Upper lobe of right lung (tissue), 1 donor: ENCODE measurements at places on chromosomes 12 and 14. TPM values are rescaled to one million over a fixed set of nuclear protein-coding genes. Genes with fewer than 3 reads are reported as not detected.
A peak's percentile ranks its signal among the peaks of the same experiment; 100 is the strongest.

DNA sequence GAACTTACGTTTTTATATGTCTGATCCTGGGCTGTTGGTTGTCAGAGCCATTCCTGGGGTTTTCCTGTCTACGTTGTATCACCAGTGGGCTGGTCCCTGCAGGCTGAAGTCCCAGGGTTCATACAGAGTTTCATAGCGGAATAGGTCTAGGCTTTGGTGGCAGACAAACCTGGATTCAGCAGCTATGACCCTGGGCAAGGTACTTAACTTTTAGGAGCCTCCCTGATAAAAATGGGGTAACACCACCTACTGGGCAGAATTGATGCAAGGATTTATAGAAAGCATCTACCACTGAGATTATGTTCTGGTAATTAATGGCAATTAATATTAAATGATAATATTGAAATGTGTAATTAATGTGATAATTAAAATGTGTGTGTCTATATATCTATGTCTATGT lies 141.2 kb downstream of the SYNE2 start:
- H3K36me3 ChIP-seq, result peaks cover 25% of the 10 kb centered on the region
- no peak for DNase-seq
- H3K27me3 ChIP-seq, result no peaks in the 10 kb centered on the region
- H3K27ac ChIP-seq, result no peak overlapping the region
- H3K4me3 ChIP-seq, result no peak overlapping the region
- no peaks in the 10 kb centered on the region for H3K4me1 ChIP-seq

The LYZ gene
- total RNA-seq, result 1,056 TPM

DNA sequence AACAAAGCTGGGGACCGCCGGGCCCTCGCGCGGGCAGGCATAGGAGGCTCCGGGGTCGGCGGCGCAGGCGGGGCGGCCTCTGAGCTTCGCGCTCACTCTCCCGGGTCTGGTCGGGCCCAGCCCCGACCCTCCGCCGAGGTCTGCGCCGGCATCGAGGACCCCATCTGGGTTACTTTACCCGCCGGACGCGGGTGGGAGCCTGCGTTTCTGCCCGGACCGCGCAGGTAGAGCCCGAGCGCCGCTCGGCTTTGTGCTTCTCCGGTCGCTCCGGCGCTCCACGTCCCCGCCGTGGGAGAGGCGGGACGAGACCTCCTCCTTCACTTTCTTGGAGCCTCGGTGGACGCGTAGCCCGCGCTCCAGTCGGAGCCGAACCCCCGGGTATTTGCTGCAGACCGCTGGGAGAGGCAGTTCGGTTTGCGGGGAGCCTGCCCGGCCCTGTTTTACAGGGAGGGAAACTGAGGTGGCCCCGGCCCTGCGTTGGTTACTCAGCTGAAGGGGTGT lies 63.2 kb downstream of the FBXL14 start:
- H3K4me3 ChIP-seq, result peak overlapping the region; percentile 42
- no peaks in the 10 kb centered on the region for H3K36me3 ChIP-seq
- H3K27me3 ChIP-seq, result peaks cover 27% of the 10 kb centered on the region
- no peak overlapping the region for H3K27ac ChIP-seq
- H3K4me1 ChIP-seq, result peaks cover 4% of the 10 kb centered on the region
- DNase-seq, result peak; percentile 66

The OTOGL gene
- total RNA-seq, result 0.09 TPM

- no peaks in the 10 kb centered on the region for H3K4me1 ChIP-seq
- DNase-seq, result no peak
- H3K36me3 ChIP-seq, result no peaks in the 10 kb centered on the region
- H3K4me3 ChIP-seq, result no peak overlapping the region
- no peak overlapping the region for H3K27ac ChIP-seq
- H3K27me3 ChIP-seq, result no peaks in the 10 kb centered on the region
Observed at GRCh38 chr12:103028881-103029639, 71.6 kb downstream of the ASCL1 start.

The M6PR gene
- total RNA-seq, result 176 TPM

DNA sequence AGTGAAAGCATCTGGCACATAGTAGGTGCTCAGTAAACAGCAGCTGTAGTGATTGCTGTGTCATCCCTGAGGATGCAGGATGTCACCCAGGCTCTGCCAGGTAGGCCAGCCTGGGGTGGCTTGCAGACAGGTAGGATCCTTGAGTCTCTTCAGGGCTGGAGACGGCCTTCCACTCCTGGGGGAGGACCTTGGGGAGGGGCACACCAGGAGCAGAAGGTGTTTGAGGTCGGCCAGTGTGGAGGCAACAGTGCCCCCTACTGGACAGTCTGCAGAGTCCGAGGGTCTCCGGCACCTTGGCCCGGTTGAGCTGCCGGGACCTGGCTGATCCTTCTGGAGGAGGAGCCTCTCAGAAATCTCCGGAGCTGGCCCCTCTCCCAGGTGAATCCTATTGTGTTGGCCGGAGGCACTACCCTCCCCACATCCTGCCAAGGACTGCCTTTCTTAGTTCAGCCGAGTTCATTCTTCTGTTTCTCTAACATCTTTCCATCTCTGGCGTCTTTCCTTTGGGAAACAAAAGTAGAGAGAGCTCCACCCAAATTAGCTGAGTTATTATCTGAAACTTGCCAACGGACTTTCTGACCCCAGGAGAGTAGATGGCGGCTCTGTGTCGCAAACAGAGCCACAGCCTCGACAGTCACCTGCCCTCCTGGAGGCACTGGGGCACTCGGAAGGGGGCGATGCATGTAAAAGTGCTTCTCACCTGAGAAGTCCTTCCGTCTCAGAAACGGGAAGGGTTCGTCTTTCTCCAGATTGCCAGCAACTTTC lies 41.8 kb upstream of the CLMN start:
- no peak overlapping the region for H3K27ac ChIP-seq
- H3K4me1 ChIP-seq, result peaks cover 5% of the 10 kb centered on the region
- no peaks in the 10 kb centered on the region for H3K36me3 ChIP-seq

DNA sequence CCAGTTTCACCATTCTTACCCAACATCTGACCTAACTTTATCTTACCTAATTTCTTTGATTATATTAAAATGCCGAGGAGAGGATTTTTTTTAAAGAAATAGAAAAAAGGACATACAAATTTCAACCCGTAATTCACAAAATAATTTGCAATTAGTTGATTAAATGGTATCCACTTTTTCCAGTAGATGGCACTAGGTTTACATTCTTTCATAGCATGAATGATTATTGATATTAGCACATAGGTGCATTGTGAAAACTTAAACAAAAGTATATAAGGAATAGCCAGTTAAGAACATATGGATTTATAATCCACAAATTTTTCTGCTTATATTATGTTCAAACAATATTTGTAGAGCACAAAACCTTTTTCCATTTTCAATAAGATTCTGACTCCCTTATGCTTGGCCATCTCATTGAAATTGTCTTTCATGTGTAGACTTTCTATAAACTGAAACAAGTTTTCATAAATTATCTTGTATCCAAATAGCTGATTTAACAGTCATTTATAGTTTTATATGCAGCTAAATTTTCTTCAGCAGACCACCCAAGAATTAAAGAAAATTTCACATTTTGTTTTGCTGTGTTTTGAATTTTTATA lies 35.3 kb downstream of the MSRB3 start:
- H3K4me1 ChIP-seq, result no peaks in the 10 kb centered on the region
- no peaks in the 10 kb centered on the region for H3K36me3 ChIP-seq
- DNase-seq, result no peak

- H3K27me3 ChIP-seq, result peaks cover 11% of the 10 kb centered on the region
- no peaks in the 10 kb centered on the region for H3K4me1 ChIP-seq
- DNase-seq, result peak; percentile 56
- H3K4me3 ChIP-seq, result no peak overlapping the region
- no peaks in the 10 kb centered on the region for H3K36me3 ChIP-seq
- H3K27ac ChIP-seq, result no peak overlapping the region
Observed at GRCh38 chr14:94681300-94682060, 69.3 kb downstream of the SERPINA3 start.

- no peak overlapping the region for H3K27ac ChIP-seq
- H3K4me3 ChIP-seq, result no peak overlapping the region
- DNase-seq, result no peak
- H3K36me3 ChIP-seq, result no peaks in the 10 kb centered on the region
Observed at GRCh38 chr12:129298921-129299320, 445.6 kb downstream of the GLT1D1 start.

DNA sequence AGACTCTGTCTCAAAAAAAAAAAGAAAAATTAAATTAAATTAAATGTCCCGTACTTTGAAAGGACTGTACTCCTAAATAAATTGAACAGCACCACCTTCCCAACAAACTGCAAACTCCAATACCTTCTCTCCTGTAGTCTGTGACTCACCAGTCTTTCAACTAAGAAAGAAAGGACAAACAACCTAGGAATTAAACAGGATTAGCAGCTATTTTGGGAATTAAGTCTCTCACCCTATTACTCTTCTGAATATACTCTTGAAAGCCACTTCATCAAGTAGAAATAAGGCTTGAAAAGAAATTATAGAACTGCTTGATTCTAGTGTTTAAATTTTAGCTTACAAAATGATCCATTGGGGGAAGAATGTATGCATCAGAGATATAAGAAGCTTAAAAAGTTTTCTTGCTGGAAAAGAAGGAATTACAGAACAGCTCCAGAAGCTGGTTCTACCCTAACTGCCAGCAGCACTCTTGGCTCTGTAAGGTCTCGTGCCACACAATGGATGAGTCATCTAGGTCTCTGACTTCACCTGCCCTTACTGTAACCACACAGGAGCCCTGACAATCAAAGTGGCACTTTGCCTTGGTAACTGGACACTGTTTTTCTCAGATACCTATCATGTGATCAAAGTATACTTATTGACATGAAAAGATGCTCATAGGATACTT lies 57.0 kb upstream of the CERS5 start:
- no peak overlapping the region for H3K27ac ChIP-seq
- no peaks in the 10 kb centered on the region for H3K36me3 ChIP-seq
- no peaks in the 10 kb centered on the region for H3K27me3 ChIP-seq
- no peak overlapping the region for H3K4me3 ChIP-seq
- no peak for DNase-seq

GRCh38 chr12:57315681-57316080 lies 64.7 kb upstream of the STAC3 start:
- H3K27me3 ChIP-seq, result no peaks in the 10 kb centered on the region
- H3K36me3 ChIP-seq, result no peaks in the 10 kb centered on the region
- no peak overlapping the region for H3K27ac ChIP-seq
- no peak for DNase-seq
- no peaks in the 10 kb centered on the region for H3K4me1 ChIP-seq

DNA sequence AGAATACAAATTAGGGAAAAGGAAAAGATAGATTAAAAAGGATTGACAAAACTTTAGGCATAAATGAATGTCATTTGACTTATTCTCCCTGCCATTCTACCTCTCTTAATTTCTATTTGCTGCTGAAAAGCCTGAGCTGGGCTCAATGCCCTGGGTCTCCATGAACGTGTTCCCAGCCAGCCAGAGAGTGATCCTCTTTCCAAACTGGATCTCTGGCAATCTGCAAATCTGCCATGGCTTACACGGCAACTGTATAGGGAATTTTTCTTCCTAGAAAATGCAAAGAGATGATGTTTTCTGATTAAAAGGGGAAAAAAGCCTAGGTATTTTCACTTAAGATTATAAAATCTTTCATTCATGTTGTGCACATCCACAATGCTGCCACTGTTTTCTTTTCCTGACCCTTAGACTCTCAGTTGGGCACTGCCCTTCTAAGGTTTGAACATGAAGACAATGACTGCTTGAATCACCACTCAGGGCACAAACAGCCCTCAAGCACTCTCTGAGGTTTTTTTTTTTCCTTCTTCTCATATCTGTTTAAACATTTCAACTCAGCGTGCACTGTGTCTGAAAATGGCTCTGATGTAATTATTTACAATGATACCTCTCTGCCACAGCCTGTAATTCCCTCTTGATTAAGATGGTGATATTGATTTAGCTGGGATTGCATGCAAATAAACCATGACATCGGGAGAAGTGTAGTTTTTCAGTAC lies 60.3 kb downstream of the DACT1 start:
- H3K27me3 ChIP-seq, result no peaks in the 10 kb centered on the region
- no peak overlapping the region for H3K27ac ChIP-seq
- H3K4me3 ChIP-seq, result no peak overlapping the region
- H3K4me1 ChIP-seq, result peaks cover 5% of the 10 kb centered on the region
- no peaks in the 10 kb centered on the region for H3K36me3 ChIP-seq

- peak overlapping the region; percentile 54 for H3K4me3 ChIP-seq
- H3K4me1 ChIP-seq, result peaks cover 15% of the 10 kb centered on the region
Observed at GRCh38 chr12:44875417-44875953, 630 bp downstream of the NELL2 start.

GRCh38 chr12:57385586-57385985 lies 45.3 kb downstream of the R3HDM2 start:
- no peak for DNase-seq
- H3K27ac ChIP-seq, result no peak overlapping the region
- H3K4me1 ChIP-seq, result no peaks in the 10 kb centered on the region
- H3K36me3 ChIP-seq, result peaks cover 6% of the 10 kb centered on the region
- no peak overlapping the region for H3K4me3 ChIP-seq

The GPR132 gene
- 6.7 TPM for total RNA-seq

DNA sequence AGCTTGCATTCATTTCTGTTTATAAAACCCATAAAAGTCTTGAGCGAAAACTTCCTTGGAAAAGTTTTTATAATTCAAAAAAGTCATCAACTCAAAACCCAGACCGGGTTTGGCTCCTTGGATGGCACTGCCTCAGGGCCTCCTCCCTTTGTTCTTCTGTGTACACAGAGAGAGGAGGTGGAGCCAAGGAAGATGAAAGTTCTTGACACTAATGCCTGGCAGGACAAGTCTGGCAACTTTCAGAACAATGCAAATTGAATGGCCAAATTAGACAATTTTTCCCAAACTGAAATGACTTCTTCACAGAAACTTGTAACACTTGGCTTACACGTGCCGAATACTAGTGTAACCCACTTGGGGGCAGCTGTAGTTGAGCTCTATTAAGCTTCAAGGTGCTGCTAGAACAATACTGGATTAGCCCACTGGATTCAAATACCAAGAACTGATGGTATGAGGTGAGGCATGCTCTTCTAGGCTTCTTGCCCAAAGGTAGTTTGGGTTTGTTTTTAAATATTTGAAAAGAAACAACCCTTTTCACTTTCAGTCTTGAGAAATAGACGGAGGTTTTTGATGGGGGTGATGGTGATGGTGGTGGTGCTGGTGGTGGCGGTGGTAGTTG lies 86.6 kb upstream of the FRMD6 start:
- no peak overlapping the region for H3K4me3 ChIP-seq
- H3K27me3 ChIP-seq, result no peaks in the 10 kb centered on the region
- DNase-seq, result no peak

- no peak for DNase-seq
- peaks cover 34% of the 10 kb centered on the region for H3K4me1 ChIP-seq
- peak overlapping the region; percentile 100 for H3K27ac ChIP-seq
- H3K27me3 ChIP-seq, result no peaks in the 10 kb centered on the region
- peak overlapping the region; percentile 80 for H3K4me3 ChIP-seq
Observed at GRCh38 chr12:48197549-48197970, 5.5 kb downstream of the OR10AD1 start.

The TEAD4 gene
- 42.5 TPM for total RNA-seq

DNA sequence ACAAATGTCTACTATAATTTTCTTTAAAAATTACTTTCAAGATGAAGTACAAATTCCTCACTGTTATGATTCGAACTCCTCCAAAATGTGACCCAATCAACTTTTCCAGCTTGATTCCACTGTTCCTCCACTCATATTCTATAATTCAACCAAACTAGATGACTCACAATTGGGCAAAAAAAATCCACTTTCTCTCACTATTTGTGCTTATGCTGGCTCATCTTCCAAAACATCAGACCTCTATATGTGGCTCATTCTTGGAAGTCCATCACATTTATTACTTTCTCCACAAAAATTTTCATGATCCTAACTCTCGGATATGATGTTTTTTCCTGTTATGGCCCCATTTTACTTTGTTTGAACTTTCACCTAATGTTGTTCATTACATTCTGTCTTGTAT lies 26.9 kb upstream of the RXYLT1 start:
- no peaks in the 10 kb centered on the region for H3K4me1 ChIP-seq
- no peak for DNase-seq
- H3K36me3 ChIP-seq, result no peaks in the 10 kb centered on the region
- H3K27ac ChIP-seq, result no peak overlapping the region
- no peak overlapping the region for H3K4me3 ChIP-seq
